ENCODE measurements at places on chromosomes 3 and 15.

- DNase-seq = no peak
Observed at GRCh38 chr3:101212730-101213129, 107.6 kb downstream of the IMPG2 start.

DNA sequence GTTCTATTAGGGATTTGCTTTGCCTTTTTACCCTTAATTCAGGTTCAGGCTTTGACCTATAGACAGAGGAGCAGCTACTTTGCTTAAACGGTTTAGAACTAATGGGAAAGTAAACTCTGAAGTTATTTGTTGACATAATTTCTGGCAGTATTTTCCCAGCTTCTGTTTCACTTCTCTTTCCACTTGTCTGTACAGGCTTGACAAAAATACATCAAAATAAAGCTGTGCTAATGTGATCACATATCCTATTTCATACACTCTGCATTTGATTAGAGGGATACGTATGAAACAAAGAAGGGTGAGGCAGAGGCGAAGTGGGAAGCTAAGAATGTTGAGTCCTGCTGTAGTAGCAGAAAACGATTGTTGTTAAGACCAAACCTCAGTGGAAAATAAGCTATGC is 389.1 kb upstream of the RARB start:
- DNase-seq = no peak

GRCh38 chr15:101444015-101444414 is 45.5 kb downstream of the PCSK6 start:
- no peak for DNase-seq

DNA sequence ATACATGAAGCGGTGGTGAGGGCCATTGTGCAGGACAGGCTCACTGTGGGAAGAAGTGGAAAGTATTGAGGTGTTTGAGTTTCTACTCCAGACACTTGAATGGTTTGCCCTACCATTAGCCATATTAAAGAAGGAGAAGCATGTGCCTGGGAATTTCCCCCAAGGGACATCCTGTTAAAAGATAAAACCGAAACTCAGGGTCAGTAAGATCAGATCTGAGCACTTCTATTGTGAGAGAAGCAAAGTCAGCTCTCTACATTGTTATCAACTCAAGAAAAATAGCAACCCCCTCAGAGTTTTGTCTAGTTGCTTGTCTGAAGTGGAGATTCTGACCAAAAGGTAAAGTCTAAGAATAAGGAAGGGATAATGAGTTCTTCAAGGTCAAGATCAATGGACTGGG is 269.8 kb downstream of the CHST2 start:
- DNase-seq = no peak

- DNase-seq = no peak
Observed at GRCh38 chr3:172098698-172099494, 59.5 kb downstream of the FNDC3B start.

- DNase-seq = no peak
Observed at GRCh38 chr3:60917141-60917540, 334.1 kb downstream of the FHIT start.

GRCh38 chr3:36403661-36404060 is 23.4 kb downstream of the STAC start:
- DNase-seq = peak; percentile 12

GRCh38 chr15:58511599-58511987 is 79.8 kb downstream of the LIPC start:
- no peak for DNase-seq

- no peak for DNase-seq
Observed at GRCh38 chr3:134029256-134029733, 430 bp downstream of the SLCO2A1 start.

DNA sequence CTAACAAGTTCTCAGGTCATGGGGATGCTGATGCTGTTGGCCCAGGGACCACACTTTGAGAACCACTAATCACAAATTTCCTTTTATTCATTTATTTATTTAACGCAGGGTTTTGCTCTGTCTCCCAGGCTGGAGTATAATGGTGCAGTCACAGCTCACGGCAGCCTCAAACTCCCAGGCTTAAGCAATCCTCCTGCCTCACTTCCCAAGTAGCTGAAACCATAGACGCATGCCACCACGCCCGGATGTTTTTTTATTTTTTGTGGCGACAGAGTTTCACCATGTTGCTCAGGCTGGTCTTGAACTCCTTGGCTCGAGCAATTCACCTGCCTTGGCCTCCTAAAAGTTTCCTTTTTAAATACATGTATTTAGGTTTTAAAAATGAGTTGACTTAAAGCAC is 20.7 kb upstream of the ISLR2 start:
- no peak for DNase-seq

GRCh38 chr3:10494180-10494579 is 11.2 kb downstream of the ATP2B2 start:
- no peak for DNase-seq

DNA sequence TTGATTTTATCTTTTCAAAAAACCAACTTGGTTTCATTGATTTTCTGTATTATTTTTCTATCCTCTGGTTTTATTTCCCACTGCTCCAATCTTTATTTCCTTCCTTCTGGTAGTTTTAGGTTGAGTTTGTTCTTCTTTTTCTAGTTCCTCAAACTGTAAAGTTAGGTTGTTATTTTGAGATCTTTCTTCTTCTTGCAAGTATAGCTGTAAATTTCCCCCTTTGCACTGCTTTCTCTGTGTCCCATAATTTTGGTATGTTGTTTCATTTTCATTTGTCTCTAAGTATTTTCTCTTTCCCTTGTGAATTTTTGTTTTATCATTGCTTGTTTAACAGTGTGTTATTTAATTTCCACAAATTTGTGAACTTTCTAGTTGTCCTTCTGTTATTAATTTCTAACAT is 120.0 kb downstream of the PLD1 start:
- DNase-seq = no peak

DNA sequence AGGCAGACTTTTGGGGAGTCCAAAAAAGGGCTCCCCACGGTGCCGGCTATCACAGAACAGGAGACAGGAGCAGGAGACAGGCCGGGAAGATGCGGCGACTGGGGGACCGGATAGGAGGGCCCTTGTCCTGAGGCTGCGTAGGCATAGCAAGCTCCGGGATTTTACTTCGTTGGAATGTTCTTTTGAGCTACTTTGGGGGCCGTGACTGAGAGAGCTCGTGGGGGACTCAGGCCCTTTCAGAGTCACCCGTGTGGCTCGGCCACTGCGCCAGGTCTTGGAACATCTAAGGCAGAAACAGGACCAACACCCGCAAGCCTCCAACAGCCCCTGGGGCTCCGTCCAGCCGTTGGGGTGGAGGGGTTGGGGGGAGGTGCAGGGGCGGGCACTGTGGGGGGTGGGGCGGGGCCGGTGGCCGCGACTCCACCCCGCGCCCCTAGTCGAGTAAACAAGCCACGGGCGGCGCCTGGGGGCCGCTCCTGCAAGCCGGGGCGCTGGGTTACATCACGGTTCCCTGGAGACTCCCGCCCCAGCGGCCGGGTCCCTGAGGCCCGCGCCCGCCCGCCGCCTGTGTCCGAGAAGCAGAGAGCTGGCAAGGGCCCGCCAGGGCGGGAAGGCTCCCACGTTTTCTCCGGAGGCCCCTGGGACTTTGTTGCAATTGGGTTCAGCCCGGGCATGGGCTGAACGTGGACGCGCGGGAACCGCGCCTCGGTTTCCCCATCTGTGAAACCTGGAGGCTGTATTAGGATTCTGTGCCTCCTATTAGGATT is 23.3 kb upstream of the C15orf39 start:
- no peak for DNase-seq

GRCh38 chr15:61449186-61449702 is 220.1 kb upstream of the RORA start:
- no peak for DNase-seq

- DNase-seq = no peak
Observed at GRCh38 chr3:120181632-120182031, 87.4 kb upstream of the GSK3B start.

DNA sequence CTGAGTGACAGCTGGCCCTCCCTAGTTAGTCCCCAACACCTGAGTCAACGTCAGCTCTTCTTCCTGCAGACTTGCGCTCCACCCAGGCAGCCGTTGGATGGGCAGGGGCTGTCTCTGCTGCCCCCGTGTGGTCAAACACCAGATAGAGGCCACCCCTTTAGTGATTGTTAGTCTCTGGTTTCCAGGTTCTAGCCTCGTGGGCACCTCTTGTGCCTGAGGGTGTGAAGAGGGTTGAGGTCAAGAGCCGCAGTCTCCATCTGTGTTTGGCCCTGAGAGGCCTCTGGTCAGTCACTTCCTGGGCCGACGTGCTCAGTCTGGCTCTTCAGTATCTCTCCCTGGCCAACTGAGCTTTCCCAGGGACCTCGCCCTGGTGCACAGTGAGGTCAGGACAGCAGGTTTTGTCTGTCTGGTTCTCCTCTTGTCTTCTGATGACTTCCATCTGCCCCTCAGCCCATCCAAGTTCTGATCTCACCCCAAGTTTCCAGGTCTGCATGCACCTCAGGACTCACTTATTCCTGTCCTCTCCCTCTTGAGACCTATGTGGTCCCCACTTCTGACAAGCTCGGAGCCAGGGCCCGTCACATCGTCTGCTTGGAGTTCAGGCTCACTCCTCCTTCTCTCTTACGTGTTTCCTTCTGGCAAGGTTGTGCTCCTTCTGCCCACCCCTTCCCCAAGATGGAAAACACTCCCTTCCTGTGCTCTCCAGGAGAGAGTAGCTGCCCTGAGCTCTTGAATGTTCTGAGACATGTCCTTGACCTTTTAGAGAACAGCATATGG is 20.9 kb downstream of the CD276 start:
- DNase-seq = no peak

GRCh38 chr3:179149406-179149867 is 1.3 kb downstream of the PIK3CA start:
- peak; percentile 45 for DNase-seq

DNA sequence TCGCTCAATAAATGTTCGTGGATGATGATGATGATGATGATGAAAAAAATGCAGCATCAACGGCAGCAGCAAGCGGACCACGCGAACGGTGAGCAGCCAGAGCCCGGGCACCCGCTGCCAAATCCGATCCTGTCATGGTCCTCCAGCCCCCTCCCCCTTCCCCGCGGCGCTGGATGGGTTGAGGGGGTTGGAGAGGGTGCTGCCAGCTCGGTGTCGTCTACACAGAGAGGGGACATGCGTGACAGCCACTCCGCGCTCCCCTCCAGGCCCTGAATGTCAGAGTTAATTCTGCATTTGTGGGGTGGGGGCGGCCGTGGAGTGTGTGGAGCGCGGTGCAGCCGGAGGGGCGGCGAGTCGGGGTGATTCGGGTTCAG is 722 bp downstream of the CACNA1D start:
- no peak for DNase-seq

GRCh38 chr3:67700596-67700995 is 46.2 kb upstream of the SUCLG2 start:
- no peak for DNase-seq

DNA sequence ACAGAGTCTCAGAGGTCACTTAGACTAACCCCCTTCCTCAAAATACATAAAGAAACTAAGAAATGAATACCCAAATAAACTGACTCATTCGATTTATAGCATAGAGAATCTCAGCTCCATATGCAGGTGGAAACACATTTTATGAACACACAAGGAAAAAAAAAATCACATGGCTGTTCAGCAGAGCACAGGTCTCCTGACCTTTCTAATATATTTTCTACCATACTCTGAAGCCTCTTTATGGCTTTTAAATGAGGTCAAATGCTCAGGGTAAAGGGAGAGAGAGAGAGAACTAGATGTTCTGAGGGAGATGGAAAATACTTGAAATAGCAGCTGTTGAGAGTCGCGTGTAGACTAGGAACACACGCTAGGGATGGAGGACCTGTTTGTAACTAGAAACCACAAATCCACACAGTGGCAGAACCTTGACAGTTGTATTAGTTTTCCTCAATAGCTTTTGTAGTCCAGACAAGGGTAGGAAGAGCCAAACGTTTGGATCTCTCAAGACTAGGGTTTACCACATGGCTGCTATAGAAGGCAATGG is 165.3 kb downstream of the FMN1 start:
- no peak for DNase-seq

GRCh38 chr3:44080474-44081072 is 161.1 kb upstream of the TOPAZ1 start:
- DNase-seq = no peak

DNA sequence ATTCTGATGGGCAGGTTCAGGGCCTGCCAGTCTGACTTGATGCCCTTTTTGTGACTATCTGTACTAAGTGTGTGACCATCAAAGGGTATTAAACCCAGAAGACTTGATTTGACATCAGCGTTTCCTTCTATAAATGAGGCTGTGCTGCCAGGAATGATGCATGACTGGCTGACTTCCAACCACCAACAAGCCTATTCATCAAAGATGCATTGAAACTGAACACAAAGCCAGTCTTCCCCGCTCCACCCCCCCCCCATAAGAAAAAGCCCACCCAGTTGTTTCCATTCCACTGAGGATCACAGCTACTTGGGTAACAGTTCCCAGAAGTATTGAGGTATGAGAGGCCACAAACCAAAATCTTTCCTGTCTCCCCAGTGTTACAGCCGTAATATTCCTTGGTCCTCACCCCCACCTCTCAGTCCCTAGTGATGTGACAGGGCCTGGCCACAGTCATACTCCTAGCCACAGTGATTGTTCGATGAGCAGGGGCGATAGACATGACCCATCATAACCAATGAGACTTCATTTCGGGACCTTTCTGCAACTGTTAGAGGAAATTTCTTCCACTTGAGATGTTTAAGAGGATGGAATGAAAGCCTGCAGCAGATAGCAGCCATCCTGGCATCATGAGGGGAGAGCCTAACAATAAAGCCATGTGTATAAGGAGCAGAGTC is 22.6 kb downstream of the SH3BP5 start:
- no peak for DNase-seq

DNA sequence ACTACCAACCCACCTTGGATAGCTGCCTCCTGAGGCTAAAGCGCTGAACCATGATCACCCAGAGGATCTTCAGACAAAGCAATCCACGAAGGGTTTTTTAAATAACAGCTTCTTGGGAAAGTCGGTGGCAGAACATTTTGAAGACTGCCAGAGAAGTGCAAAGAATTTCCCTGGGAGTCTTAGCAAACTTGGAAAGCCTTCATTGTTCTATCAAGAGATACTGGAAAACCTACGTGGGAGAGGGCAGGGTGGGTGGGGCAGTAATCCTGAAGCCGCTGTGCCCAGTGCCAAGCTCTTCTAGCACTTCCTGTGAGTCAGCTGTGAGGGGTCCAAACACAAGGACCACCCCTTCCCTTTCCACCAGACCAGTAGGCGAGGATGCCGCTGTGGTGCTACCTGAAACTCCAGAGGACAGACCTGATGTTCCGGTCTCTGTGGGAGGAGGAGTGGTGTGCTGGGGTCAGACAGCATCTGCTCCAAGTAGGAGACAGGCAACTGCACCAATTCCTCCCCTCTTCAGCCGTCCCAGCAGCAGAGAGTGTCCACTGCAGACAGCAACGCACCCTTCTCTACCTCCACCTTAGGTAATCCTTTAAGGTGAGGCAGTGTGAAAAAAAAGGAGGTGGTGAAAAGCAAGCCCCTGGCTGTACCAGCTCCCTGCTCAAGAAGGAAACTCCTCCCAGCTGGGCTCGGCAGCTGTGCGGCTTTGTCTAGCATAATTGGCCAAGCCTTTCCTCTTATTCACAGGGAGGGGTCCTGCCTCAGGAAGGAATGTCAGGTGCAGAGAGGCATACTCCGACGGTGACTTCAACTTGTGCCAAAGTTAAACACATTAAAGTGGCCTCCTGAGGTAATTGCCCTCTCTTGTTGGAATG is 99.0 kb downstream of the TMCC1 start:
- peak; percentile 99 for DNase-seq

Measured in foreskin keratinocyte (primary cell).